ENCODE measurements at places on chromosomes 7 and 10.
A peak's percentile ranks its signal among the peaks of the same experiment; 100 is the strongest.

DNA sequence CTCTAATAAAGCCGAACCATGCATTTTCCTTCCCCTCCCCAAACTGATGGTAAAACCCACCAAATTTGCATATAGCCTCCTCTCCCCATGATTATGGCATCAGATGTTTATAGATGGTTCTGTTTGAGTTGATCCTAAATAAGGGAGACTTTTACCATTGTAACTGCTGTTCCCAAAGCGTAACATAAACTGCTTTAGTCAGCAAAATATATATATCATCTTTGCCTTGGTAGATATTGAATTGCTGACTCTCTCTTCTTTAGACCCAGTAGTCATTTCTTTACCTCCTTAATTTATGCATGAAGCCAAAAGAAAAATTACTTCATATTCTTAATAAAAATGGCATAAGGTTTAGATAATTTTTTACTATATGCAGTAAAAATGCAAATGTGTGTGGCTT lies 86.2 kb upstream of the LRGUK start:
- DNase-seq: no peak
- H3K27me3 ChIP-seq: no peaks in the 10 kb centered on the region
- H3K4me3 ChIP-seq: no peak overlapping the region
- no peak overlapping the region for H3K27ac ChIP-seq

DNA sequence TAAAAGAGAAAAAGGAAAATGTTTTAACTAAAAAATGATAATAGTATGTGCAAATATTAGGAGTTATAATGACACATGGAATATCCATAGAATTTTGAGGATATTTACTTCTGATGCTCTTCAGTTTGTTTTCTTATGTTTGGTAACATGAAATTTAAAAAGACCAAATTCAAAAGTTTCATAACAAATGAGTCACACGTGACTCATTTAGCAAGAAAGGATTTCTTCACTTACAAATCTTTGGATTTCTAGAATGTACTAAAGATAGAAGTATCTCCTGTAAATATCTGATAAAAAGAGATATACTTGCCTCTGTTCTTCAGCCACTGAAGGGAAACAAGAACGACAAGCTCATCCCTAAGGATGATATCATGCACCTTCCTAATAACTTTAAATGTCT lies 774.5 kb upstream of the LRRTM3 start:
- no peaks in the 10 kb centered on the region for H3K27me3 ChIP-seq
- H3K36me3 ChIP-seq: no peaks in the 10 kb centered on the region
- H3K27ac ChIP-seq: no peak overlapping the region
- no peaks in the 10 kb centered on the region for H3K4me1 ChIP-seq

DNA sequence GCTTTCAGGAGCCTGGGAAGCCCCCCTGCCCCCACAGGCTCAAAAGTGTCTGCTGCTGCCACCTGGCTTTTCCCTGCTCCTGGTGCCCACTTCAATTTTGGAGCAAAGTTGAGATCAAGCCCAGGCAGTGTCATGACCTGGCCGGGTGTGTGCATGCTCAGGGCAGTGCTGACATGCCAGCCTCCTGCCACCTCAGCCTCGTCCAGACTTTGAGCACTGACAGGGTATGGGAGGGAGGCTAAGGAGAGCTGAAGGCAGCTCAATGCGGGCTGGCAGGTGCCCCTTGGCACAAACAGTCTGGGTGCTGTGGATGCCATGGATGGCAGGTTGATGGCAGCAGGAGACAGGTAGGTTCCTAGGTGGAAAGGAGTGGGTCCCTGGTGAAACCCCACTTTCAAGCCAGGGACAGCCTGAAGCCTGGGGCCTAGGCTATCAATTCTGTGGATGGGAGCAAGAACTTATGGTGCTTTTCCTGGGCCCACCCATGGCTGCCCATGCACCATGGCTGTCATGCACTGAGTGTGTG lies 12.3 kb upstream of the ECHDC3 start:
- peaks cover 4% of the 10 kb centered on the region for H3K4me1 ChIP-seq
- no peak overlapping the region for H3K4me3 ChIP-seq
- no peak for DNase-seq

GRCh38 chr10:86632009-86632800 lies 22.1 kb upstream of the OPN4 start:
- no peak overlapping the region for H3K4me3 ChIP-seq
- no peaks in the 10 kb centered on the region for H3K4me1 ChIP-seq
- peak; percentile 53 for DNase-seq
- H3K27ac ChIP-seq: no peak overlapping the region

DNA sequence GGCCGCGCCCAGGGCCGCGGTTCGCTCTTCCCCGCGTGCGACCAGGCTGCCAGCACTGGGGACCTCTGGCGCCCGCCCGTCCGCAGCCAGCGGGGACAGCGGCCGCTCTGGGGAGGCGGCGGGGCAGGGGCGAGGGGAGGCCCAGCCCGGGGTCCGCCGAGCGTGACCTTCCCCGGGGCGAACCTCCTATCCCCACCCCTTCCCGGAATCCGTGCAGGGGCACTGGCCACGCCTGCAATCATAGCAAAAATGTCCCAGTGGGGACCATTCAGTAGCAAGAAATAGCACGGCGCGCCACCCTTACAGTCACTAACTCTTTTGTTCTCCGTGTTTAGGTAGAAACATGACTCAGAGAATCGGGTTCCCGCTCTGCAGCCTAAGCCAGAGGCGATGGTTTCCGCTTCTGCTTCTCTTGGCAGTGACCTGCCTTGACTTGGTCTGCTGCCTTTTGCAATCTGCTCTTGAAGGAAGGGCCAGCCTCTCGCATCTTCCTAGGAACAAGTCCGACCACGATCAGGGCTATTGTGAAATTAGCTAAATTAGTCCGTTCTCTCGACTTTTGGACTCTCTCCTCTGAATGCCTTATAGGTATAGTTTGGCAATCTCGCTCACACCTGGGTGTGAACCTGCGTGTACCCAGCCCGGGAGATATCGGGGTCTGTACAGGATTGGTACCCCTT lies 79.3 kb upstream of the ACBD5 start:
- no peaks in the 10 kb centered on the region for H3K36me3 ChIP-seq
- peaks cover 5% of the 10 kb centered on the region for H3K4me1 ChIP-seq
- peak overlapping the region; percentile 51 for H3K27ac ChIP-seq
- H3K27me3 ChIP-seq: peaks cover 16% of the 10 kb centered on the region

DNA sequence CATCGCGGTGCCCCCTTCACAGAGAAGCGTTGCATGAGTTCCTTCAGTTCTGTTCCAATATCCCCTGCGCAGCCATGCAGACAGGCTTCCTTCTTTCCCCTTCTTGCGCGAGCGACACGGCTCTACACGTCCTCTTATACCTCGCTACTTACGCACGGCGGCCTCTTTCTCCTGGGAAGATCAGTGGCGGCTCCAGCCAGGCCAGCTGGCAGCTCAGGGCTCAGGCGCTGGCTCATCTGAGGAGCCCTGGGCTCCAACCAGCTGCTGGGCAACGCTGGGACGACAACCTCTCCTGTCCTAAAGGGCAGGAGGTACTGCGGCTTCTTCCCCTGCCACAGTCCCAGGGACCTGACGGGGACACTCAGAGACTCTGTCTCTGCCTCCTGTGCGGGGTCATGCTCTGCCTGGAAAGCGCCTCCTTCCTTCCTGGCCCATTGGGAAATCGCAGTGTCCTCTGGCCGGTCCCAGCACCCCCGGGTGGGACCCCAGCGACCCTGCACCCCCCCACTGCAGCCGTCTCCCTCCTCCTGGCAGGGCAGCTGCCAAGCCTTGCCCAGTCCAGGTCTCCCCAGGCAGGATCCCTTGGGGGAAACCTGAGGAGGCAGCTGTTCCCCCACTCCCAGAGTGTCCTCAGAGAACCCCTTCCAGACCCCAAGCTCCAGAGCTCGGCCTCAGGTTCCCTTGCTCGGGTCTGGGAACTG lies 5.0 kb upstream of the FAM20C start:
- peaks cover 18% of the 10 kb centered on the region for H3K27me3 ChIP-seq
- H3K36me3 ChIP-seq: no peaks in the 10 kb centered on the region
- no peak overlapping the region for H3K27ac ChIP-seq
- no peaks in the 10 kb centered on the region for H3K4me1 ChIP-seq
- H3K4me3 ChIP-seq: no peak overlapping the region
- DNase-seq: no peak

DNA sequence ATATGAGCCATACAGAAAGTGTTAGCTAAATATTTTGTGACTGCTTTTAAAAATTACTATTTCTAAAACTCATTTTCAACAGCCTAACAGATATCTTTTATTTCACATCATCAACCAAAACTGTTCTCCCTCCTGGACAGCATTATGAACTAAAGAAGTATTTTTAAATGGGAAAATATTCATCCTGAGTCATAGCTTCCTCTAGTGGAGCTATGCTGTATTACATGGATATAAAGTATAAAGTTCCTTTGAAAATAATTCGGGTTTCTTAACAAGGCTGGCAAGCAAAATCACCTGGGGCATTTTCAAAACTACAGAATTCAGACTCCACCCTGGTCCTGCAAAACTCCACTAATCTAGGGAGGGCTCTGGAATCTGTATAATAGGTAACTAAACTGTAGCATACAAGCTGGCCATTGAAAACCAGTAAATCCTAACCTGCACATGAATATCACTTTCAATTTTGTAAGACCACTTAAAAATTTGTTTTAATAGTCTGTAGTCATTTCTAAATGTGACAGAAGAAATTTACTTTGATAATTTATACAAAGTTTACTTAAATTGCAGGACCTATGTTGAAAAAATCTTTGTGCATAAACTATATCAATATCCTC lies 53.5 kb downstream of the SCIN start:
- no peak for DNase-seq
- H3K27ac ChIP-seq: no peak overlapping the region
- no peak overlapping the region for H3K4me3 ChIP-seq
- H3K4me1 ChIP-seq: peaks cover 4% of the 10 kb centered on the region
- H3K27me3 ChIP-seq: peaks cover 17% of the 10 kb centered on the region

DNA sequence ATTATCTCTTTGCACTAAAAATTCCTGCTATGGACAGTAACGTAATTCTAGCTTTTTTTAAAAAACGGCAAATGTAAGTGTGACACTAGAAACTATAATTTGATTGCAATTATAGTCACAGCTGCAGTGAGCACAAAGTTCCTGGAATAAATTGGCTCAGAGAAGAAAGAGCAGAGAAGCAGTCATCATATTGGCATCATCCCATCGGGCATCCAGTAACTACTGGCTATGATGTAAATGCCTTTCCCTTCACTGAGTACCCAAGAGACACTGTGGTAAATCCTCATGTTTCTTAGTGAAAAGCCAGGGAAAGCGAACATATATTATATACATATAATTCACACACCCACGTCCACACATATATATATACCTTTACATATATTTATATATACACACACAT lies 43.6 kb downstream of the PIP4K2A start:
- no peak overlapping the region for H3K27ac ChIP-seq
- H3K4me1 ChIP-seq: peaks cover 58% of the 10 kb centered on the region
- no peaks in the 10 kb centered on the region for H3K36me3 ChIP-seq

DNA sequence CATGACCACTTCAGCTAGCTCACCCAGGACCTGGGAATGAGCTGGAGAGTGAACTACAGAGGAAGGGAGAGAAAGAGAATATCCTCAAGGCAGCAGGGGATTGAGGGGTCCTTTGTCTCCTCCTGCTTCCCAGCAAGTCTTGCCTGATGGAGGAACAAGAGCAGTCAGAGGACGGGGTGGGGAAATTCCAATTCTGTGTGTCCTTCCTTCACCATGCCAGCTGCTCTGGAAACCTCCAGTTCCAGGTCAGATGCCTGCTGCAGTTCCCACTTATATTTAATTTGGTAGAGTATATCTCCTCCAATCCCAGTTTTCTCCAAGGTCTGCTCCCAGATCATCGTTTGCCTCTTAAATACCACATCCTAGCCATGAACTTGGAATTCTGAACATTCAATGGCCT lies 21.4 kb upstream of the LEP start:
- H3K4me1 ChIP-seq: no peaks in the 10 kb centered on the region
- H3K36me3 ChIP-seq: no peaks in the 10 kb centered on the region
- H3K4me3 ChIP-seq: no peak overlapping the region
- DNase-seq: no peak

- no peaks in the 10 kb centered on the region for H3K4me1 ChIP-seq
- no peak for DNase-seq
- no peak overlapping the region for H3K4me3 ChIP-seq
- H3K27me3 ChIP-seq: no peaks in the 10 kb centered on the region
- H3K36me3 ChIP-seq: no peaks in the 10 kb centered on the region
These were observed 19.6 kb downstream of the DPYSL4 start for GRCh38 chr10:132206377-132206745.

DNA sequence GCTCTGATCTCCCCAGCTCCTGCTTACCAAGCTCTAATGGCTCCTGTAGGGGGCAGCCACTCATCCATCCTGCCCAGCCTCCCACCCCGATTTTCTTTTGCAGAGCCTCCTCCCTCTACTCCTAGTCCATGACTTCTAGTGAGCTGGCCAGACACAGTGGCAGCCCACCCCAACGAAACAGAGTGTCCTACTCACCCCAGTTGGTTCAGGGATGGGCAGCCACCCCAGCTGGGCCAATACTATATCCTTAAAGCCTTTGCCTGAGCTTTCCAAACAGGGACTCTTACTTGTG lies 77.1 kb downstream of the GRID1 start:
- no peaks in the 10 kb centered on the region for H3K4me1 ChIP-seq
- H3K36me3 ChIP-seq: no peaks in the 10 kb centered on the region
- no peak for DNase-seq
- H3K4me3 ChIP-seq: no peak overlapping the region
- H3K27me3 ChIP-seq: no peaks in the 10 kb centered on the region
- no peak overlapping the region for H3K27ac ChIP-seq

- no peak overlapping the region for H3K4me3 ChIP-seq
- no peaks in the 10 kb centered on the region for H3K4me1 ChIP-seq
- DNase-seq: no peak
- H3K36me3 ChIP-seq: no peaks in the 10 kb centered on the region
- H3K27me3 ChIP-seq: no peaks in the 10 kb centered on the region
- H3K27ac ChIP-seq: no peak overlapping the region
These were observed 71.1 kb upstream of the FZD1 start for GRCh38 chr7:91193141-91193540.

DNA sequence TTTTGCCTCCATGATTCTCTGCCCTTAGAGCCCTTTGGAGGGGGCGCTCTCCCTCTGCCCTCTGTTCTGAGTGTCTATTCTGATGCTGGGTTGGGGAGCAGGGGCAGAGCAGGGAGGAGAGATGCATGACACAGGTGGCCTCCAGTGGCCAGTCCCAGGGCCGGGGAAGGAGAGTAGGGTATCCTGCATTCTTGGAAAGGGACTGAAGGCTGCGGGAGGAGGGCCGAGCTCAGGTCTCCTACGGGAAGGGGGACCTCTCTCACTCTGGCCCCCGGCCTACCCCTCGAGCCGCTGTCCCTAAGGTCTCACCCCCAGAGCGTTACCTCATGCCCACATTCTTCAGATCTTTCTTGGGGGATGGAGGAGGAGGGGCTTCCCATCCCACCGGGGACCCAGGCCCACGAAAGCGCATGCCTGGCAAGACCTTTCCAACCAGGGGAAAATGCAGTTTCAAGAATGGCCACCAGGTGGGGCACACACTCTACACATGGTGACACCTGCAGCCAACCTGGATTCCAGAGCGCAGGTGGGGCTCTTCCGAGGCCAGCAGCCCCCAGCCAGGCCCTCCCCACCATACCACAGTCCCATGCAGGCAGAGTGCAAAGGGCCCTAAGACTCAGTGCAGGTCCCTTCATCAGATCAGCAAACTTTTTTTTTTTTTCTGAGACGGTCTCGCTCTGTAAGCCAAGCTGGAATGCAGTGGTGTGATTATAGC lies 86.4 kb downstream of the MYL10 start:
- H3K36me3 ChIP-seq: no peaks in the 10 kb centered on the region
- no peaks in the 10 kb centered on the region for H3K4me1 ChIP-seq
- no peaks in the 10 kb centered on the region for H3K27me3 ChIP-seq
